Glutamatergic neuron (in vitro differentiated cells): ENCODE measurements at places on chromosomes 7 and 10. TPM values are rescaled to one million over a fixed set of nuclear protein-coding genes. Genes with fewer than 3 reads are reported as not detected.

GRCh38 chr10:130243015-130243414, 106.8 kb downstream of the GLRX3 start:
- no peak for DNase-seq

DNA sequence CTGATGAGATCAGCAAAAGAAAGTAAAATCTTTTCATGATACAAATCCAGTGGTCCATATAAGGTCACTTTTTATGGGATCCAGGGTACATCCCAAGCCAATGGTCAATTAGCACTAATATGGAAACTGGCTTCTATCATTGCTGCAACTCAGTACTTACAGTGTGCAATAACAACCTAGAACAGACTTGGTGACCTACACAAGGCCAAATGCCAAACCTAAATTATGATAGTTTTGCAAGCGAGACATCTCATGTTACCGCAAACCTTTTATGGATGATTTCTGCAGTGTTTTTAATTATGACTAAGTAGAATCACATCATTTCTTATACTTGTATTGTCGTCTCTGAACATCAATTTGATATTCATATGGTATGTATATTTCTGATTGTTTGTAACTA, 583.5 kb upstream of the SEMA3D start:
- no peak for DNase-seq

- no peak for DNase-seq
These were observed 98.5 kb upstream of the NPS start for GRCh38 chr10:127450644-127451043.

DNA sequence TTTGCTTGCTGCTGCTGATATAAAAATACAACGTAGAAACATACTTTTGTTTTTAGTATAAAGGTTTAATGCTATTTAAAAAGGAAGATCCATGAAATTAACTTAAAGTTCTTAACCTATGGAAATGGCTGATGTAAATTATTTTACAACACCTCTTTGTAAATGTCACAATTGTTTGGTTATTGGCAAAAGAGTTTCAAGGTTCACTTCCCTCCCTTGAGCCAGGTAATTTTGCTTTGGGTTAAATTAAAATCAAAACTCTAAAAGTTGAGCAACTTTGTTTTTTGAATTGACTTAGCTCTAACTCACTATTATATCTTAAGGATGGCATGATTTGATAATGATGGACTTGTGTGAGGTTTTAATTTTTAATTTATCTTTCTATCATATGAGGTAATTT, 39.2 kb upstream of the CYP2C18 start:
- DNase-seq, result no peak

DNA sequence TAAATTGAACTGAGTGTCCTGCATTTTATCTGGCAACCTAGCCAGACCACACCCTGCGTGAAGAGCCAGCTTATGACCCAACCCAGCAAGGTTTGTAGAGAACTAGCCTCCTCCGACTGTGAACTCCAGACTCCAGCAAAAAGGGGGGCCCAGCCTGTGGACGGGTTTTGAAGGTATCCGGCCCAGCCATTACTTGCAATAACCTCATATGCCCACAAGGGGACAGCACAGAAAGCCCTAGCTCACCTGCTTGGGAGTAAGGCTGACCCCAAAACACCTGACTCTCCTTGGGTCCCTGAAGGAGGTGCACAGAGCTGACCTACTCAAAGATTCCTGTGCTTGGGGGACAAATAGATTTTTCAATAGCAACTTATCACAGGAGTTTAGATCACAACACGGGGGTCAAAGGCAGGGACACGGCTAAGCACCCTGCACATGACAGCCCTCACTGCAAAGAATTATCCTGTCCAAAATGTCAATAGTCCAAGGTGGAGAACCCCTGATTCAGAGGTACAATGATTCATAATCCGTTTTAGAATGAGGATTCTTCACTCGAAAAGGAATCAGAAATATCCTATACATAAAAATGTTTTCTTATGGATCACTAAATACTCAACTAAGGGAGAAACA, 4.6 kb downstream of the TRPV6 start:
- DNase-seq, result no peak

The CPEB3 gene
- total RNA-seq, result 8.0 TPM

The FXYD4 gene
- not detected for total RNA-seq
